ENCODE measurements at places on chromosomes 1 and 21.

- no peak for DNase-seq
These were observed 3.4 kb upstream of the RPE65 start for GRCh38 chr1:68453060-68453670.

GRCh38 chr1:212567638-212568037 lies 40.9 kb upstream of the ATF3 start:
- no peak for DNase-seq

DNA sequence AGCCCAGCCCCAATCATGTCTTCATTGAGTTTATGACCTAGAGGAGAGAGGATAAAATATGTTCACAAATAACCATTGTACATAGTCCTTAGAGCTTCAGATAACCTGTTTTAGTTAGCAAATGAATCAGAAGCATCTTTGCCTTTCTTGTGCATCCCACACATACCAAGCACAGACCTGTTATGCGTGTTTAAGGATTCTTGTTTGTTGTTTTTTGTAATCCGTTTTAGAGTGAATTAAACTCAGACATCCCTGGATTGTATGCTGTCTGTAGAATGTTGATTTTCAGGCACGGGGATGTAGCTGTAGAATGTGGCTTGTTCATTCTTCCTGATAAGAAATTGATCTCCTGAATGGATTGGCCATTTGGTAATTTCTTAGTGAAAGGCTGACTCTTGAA lies 135.8 kb downstream of the EDEM3 start:
- DNase-seq, result no peak

DNA sequence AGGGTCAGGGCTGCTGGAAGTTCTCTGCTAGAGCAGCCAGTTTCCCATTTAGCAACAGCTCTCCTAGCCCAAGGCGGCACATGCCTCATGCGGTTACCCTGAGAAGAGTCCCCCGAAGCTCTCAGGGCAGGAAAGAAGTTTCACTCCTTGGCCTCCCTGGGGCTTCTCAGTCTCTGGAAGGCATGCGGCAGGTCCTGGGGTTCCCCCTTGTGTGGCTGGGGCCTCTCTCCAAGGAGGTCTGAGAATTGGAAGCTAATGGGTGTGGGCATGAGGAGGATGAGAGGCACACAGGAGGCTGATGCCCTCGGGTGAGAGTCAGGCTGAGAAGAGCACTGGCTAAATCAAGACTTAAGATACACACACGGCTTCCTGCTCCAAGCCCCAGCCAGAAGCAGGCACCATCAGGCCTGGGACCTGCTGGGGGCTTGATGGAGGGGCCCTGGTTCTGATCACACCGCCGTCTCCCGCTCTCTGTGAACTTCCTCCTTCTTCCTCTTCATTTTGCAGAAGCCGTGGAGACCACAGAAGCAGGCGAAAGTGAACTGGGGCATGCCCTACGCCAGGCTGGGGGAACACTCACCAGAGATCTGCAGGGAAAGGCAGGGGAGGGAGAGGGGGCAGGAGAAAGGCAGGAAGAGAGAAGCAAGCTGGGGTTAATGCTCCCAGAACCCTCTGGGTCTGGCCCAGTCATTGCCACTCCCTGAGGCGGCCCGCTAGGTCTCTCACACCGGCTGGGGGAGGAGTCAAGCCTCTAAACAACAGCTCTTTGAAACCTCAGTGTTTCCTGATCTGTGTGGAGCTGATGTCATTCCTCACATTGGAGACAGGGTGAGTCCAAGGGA lies 15.1 kb downstream of the BLACAT1 start:
- no peak for DNase-seq

DNA sequence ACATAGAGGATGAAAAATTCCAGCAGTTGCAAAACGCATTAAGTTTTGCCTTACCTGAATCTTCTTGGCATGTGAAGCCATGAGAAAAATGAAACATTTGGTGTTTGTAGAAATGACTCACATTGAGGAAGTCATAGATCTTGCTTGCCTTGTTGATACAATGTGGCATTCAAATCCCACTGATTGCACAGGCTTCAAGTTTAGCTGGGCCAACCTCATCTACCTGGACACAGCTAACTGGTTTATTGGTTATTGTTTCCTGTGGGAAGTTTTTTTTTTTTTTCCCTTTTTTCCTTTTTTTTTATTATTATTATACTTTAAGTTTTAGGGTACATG lies 168.9 kb upstream of the C21orf91 start:
- no peak for DNase-seq

DNA sequence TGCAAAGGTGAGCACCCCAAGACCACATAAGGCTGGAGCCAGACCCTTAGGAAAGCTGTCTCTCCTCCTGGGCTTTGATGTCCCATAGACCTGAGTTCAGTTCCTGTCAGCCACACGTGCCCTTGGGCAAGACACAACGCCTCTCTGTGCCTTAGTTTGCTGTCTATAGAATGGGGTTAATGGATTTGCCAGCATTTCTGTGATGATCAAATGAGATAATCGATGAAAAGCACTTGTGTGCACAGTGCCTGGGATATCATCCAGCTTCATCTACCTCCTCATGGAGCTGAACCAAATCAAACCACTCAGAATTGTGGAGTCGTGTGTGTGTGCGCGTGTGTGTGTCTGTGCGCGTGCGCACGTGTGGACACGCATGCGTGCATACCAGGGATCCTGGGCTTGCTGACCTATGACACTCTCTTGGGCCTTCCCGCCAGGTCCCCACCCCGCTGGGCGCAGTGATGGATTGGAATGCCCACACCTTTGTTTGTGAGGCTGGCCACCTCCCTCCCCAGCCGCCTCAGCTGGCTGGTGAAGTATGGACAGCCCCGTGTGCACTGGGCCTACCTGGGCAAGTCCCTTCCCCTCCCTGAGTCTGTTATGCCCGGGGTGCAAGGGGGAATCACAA lies 5.2 kb downstream of the TTC22 start:
- DNase-seq, result no peak

GRCh38 chr1:156858555-156858956 lies 361 bp downstream of the INSRR start:
- DNase-seq, result no peak

DNA sequence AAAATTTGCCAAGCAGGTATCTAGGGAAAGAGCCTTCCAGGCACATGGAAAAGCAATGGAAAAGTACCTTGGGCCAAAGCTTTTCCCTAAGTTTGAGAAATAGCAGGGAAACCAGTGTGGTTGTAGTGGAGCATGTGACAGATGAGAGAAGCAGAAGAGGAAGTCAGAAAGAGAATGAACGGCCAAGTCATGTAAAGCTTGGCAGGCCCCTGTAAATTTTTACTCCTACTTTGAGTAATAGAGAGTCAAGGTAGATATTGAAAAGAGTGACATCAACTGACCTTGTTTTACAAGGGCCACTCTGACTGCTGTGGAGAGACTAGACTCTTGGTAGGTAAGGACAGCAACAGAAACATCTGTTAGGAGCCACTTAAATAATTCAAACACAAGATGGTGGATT lies 180.9 kb upstream of the PRMT6 start:
- no peak for DNase-seq

- DNase-seq, result no peak
These were observed 91.4 kb upstream of the LYPLAL1 start for GRCh38 chr1:219081943-219082925.

DNA sequence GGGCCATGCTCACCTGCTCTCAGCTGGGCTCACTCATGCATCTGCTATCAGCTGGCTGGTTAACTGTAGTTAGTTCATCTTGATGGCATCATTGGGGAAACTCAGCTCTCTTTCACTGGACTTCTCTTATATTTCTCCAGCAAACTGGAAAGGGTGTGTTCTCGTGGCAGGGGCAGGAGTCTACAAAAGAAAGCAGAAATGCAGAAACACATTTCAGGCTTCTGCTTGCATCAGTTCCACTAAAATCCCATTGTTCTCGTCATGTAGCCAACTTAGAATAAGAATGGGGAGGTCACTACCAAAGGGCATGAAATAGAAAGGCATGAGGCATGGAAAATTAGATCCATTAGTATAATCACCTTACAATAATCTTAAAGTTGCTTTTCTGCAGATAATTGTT lies 207.3 kb downstream of the NRIP1 start:
- DNase-seq, result no peak

- no peak for DNase-seq
These were observed 18.8 kb upstream of the COP1 start for GRCh38 chr1:176225911-176226310.

DNA sequence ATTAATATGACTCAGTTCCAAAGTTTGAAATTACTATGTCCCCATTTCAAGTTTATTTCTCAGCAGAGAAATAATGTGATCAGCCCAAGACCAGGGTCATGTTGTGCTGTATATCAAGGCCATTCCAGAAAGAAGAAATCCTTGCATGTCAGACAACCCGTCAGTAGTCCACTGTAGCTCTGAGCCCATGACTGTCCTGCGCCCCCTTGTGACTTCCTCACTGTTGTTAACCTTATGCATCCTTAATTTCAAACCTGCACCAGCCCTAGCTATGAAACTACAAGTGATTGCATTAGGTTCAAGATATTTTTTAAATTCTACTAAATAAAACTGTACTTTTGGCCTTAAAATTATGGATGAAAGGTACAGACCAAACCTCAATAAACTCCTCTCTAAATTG lies 133.0 kb downstream of the LRRC7 start:
- no peak for DNase-seq

DNA sequence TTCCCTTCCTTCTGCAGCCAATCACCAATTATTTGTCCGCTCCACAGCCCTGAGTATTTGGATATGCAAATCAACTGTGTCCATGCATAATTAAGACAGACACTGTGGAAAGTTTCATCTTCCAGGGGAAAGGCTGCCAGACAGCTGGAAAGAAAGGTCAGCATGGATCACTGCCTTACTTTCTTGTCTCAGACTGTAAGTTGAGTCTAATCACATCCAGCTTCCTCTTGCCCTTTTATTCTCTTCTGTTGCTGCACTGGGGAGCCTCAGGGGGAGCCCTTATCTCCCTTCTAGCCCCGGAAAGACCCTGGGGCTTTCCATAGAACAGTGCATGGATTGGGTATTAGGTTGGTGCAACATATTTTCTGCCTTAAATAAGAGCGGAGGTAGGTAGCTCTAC lies 182.9 kb downstream of the OMA1 start:
- DNase-seq, result no peak

- no peak for DNase-seq
These were observed 174.3 kb downstream of the DAB1 start for GRCh38 chr1:57249511-57249910.

GRCh38 chr1:10781137-10781536 lies 15.3 kb downstream of the CASZ1 start:
- peak; percentile 22 for DNase-seq

GRCh38 chr1:9302745-9303524 lies 10.2 kb downstream of the SPSB1 start:
- DNase-seq, result no peak

DNA sequence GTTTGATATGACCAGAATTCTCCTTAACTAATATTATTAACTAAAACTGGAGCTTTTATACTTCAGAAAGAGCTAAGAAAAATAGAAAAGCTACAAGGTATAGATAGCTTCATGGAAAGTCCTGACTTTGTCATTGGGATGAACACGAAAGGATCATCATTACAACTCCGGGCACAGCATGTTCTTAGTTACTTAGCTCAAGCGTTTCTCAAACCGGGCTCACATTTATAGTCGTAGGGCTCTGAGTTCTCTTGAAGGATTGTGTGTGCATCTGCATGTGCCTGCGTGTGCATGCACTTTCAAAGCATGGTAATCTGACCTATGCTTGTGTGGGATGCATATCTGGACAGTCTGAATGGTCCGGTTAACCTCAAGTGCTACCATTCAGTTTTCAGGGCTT lies 20.4 kb upstream of the MAP10 start:
- no peak for DNase-seq

- DNase-seq, result no peak
These were observed 8.0 kb upstream of the MYBPHL start for GRCh38 chr1:109314795-109315194.

DNA sequence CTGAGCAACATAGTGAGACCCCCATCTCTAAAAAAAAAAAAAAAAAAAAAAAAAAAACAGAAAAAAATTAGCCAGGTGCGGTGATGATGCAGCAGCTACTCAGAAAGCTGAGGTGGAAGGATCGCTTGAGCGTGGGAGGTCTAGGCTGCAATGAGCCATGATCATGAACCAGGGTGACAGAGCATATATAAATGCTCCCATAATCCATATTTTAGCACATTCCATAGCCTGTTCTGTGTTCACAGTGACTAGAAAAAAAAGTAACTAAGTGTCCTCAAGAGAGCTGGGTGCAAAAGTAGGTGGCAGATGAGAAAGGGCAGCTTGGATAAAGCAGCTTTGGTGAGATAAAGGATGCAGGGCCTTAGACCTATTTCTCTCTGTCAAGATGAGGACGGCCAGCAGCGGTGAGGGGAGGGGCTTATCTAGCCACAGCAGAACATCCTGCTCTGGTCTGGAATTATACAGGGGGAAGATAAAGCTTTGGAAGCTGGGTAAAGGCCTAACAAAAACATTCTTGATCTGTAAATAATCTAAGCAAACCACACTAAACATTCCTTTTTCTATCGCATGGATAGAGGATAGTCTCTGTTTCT lies 205.3 kb downstream of the DAB1 start:
- DNase-seq, result no peak

GRCh38 chr1:94919241-94920030 lies 7.5 kb downstream of the CNN3 start:
- DNase-seq, result no peak

GRCh38 chr1:21217812-21218596 lies 41.3 kb upstream of the EIF4G3 start:
- no peak for DNase-seq

DNA sequence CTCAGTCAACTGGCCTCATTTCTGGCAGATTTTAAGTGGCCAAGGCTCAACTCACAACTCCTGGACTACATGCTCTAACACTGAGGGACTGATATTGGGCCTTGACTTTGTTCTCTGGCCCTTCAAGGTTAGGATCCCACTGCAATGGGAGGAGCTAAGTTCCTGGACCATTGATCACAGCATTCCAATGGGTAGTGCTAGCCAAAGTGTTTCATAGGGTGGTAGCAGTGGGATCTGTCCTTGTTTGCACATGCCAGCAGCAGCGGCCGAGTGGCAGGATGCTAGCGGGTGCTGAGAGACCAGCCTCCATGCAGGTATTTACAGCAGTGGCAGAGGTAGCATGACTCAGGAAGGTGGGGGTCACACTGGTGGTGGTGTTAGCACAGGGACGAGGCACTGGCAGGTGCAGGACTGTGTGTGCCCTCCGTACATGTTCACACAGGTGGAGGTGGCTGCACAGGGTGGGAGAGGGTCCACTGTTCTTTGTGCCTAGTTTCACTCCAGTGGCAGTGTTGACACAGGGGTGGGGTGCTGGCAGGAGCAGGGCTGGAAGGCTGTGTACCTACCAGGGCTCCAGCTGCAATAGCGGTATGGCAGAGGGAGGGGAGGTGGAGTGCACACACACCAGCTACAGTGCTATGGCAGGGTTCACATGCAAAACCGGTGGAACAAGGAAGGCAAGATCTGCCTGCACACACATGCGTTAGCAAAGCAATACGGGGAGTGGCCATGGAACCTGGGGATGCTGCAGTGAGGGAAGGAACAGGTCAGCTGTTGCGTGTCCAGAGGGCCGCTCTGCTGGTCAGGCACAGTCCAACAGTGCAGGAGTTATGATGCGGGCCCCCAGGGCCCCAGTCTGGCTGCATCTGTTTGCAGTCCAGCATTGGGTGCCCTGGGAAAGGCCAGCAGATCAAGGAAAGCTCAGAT lies 51.7 kb downstream of the COL24A1 start:
- no peak for DNase-seq

- peak; percentile 74 for DNase-seq
These were observed 37.7 kb upstream of the GPR37L1 start for GRCh38 chr1:202084791-202085681.

GRCh38 chr1:173590557-173590956 lies 12.3 kb downstream of the SLC9C2 start:
- no peak for DNase-seq

Data from NCI-H1092 (cell line).